ENCODE measurements at places on chromosomes 2 and 18.

DNA sequence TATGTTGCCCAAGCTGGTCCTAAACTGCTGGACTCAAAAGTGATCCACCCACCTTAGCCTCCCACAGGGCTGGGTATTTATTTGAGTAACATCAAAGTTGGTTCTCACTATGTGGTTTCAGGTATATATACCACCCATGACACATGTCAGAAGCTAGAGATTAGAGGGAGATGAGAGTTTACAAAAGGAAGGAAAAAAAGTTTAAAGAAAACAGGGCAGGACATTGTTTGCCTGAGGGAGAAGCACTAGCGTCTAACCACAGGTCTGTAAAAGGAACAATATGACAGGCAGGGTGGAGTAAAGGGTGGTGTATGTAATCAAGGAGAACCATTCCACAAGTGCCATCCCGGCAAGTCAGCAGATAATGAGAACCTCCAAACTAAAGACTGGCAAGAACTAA, 8.5 kb downstream of the CEP76 start:
- DNase-seq: peak; percentile 38

- DNase-seq: no peak
Observed at GRCh38 chr2:149175956-149176355, 137.5 kb downstream of the LYPD6B start.

DNA sequence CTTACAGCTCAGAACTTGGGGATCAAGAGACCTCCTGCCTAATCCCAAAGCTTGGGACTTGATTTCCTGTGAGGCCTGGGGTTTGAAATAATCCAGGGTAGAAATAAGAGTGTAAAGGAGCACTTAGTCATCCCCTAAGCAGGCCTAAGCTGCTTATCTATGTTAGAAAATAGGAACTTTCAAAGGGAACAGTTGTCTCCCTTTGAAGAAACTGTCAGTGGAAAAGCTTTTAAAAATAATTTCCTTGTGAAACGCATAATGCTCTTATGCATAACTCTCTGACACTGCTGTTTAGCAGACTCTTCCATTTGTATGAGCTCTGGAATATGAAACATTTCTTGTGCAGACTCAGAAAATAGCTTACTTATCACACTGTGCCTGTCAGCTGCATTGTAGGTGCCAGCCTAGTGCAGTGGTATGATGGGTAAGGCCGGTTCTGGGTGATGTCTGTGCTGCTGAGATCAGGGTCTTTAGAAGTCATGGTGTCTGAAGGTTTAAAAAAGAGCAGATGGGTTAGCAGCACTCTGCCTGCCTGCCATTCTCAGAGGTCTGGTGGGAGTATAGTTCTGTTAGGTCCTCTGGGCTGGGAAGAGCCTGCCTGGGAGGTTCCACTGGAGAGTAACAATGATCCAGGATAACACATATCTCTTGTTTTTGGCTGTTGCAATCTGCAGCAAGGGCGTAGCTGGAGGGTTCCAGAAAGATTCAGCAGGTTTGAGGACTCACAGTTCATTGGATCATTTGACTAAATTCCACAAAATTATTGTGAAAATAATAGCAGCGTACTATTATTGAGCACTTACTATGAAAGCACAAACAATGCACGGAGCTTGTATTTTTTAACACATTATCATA, 283.2 kb upstream of the MEX3C start:
- DNase-seq: no peak

- no peak for DNase-seq
Observed at GRCh38 chr2:127572841-127573240, 37.4 kb downstream of the MYO7B start.

DNA sequence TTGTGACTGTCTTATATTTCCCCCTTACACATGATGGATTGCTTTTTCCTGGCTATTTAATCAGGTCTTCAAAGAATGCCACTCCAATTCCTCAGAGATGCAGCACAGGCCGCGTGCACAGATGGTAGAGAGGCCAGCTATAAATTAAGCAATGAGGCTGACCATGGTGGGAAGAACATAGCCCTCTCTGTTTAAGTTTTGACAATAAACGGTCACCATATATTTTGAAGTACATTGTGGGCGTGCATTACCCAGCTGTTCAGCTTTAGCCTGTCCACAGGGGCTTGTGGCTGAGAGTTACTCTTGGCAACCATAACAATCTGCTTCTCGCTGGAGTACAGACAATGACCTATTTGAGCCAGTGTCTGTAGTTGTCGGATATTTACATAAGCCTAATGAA, 730.8 kb downstream of the DCC start:
- no peak for DNase-seq

GRCh38 chr2:67571785-67572718, 174.9 kb downstream of the ETAA1 start:
- peak; percentile 89 for DNase-seq

DNA sequence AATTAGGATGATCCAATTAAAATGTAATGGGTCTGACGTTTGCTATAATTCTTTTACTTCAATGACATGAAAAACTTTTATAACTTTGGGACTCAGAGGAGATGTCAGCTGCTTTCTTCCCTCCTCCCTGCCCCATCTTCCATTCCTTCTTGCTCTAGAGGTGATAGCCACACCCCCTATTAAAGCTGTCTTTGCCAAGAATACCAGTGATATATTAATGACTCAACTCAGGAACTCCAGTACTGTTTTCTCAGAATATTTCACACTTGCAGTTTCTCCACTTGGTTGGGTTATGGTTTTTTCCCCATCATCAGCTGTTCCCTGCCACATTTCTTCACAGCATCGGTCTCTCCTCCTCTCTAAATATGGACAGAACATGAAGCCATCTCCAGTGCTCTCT, 184.0 kb downstream of the KCNE4 start:
- DNase-seq: peak; percentile 51

- DNase-seq: no peak
Observed at GRCh38 chr2:138293045-138293444, 208.5 kb upstream of the SPOPL start.

- peak; percentile 80 for DNase-seq
Observed at GRCh38 chr2:10045561-10046355, 2.4 kb downstream of the KLF11 start.

GRCh38 chr2:132656266-132656975, 13.6 kb downstream of the LYPD1 start:
- DNase-seq: no peak

- DNase-seq: no peak
Observed at GRCh38 chr18:46042571-46043123, 29.4 kb downstream of the PSTPIP2 start.

DNA sequence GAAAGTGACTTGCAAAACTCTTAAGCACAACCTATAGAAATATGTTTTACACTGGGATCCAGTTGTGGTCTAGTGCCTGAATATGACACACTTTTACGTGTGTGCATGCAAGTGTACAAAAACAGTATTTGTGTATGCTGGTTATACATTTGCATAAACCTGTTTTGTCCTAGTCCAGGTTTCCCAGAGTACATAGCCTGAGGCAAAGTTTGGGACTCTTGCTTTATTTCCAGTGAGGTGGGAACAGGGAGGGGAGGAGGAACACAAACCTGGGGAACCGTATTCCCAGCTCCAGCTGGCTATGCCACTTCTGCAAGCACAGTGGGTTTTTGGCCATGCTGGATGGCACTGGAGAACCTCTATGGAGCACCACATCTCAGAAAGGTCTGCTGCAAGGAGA, 481.1 kb upstream of the HS6ST1 start:
- no peak for DNase-seq

DNA sequence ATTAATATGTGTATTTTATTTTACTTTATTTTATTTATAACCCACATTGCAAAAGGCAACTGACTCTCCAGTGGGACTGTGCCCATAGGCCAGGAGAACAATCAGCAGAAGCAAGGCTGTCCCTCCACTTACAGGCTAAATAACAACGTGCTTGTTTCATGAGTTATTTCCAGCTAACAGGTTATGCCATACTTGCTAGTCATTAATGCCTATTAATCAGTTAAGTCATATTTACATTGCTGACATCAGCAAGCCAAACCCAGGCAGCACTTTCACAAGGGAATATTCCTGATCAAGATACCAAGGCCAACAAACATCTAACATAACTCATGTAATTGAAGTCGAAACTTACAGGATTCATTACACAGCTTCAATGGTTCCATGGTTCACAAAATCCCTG, 92.1 kb downstream of the EN1 start:
- DNase-seq: no peak

DNA sequence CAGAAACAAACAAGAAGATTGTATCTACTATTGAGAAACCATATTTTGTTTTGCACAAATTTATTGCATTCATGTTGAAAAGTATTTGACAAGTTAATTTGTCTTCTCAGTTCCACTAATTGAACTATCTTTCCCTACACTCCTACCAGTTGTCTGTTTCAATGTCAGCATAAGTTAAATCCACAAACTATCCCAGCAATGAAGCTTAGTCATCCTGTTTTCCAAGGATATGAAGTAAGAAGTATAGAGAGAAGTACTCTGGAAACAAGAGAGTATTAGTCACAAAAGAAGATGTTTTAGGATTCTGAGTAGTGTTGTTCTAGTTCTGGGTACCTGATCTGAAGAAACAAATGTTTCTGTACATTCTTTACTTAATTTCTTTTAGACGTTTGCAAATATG, 261.6 kb upstream of the ZNF804A start:
- peak; percentile 35 for DNase-seq

DNA sequence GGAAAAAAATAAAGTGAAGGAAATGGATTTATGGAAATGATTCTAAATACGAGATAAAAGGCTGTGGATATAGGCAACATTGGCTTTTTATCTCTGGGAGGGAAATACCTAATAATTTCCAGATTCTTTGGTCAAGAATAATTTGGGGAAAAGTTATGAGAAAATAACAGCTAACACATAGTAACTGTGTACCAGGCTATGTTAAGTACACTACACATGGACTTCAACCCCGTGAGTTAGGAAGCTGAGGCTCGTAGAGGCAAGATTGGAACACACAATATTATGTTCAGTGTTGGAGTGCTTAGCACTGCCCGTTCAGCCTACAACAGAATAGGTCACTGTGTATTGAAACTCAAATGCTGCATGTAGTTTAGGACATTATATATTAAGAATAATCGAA, 34.3 kb upstream of the GPD2 start:
- no peak for DNase-seq

DNA sequence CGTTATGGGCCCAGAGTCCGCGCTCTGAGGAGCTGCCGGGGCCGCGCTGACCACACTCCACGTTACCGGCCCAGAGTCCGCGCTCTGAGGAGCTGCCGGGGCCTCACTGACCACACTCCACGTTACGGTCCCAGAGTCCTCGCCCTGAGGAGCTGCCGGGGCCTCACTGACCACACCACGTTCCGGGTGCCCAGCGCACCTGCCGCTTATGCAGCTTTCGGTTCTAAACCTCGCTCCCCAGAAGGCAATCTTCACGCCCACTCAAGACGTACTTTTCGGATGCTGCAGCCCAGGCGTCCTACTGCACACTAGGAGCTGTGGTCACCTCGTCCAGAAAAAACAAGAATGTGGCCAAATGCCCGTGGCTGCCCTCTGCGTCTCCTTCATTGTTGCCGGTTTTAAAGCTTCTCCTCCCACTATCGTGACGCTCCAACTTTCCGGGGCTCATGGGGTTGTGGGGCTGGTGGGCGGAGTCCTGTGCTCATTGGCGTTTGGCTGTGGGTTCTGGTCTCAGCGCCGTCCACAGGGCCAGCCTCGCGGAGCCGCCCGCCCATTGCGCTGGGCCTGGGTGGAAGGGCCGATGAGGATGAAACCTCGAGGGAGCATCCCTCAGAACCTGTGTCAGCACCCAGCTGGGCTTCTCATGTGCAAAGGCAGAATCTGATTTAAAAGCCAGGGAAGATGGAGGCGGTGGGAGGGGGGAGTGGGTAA, 11.9 kb downstream of the KCNG2 start:
- DNase-seq: no peak

DNA sequence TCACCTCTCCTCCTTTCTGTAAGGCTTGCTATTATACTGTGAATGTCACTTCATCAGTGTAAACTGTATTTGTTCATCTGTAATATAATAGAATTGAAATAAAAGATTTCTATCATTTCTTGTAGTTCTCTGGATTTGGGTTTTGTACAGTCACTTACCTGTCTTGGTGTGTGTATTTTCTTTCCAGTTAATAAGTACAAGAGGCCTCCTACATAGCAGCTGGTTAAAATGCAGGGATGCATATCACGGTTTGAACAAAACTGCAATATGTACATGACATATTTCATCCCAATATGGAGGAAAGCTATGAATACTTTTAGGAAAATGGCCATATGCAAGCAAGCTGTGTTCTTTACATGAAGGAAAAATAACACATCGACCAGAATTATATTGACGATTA, 5.4 kb upstream of the STAT1 start:
- no peak for DNase-seq

DNA sequence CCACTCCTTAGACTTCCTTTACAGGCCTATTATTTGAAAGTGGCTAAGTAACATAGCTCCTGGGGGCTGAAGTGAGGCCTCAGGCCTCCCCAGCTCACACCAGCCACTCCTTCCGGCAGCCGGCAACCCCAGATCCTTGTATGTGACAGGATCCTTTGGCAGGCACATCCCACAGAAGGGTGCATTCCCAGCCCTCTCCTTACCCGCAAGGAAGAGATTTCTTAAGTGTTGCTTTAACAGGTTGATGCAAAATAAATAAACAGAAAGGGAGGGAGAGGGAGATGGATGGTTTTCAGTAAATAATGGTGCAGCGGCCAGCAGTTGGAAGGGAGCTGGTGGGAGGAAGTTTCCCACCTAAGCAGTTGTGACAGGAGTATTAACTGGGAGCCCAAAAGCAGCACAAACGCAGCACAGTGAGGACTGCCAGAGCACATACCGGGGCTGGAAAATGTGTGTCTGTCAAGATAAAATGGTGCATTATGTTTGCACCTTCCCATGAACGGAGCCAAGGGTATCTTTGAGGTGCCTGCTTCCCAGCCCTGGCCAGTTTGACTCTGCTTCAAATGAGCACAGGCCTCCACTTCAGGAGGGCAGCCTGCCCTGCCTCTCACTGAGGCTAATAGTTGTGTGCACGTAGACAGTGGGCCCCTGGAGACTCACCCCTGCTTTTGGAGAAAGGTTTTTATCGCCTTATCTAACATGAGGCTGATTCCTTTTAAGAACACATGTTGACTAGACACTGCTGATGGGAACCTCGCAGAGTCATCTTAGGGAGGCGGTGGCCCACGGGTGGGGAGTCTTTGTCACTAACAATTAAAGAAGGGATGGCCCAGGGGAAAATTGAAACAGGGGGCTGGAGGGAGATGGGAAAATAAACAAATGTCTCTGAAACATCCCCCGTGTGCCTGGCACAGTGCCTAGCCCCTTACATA, 32.8 kb downstream of the NRP2 start:
- DNase-seq: no peak

GRCh38 chr2:67877301-67877700, 185.5 kb downstream of the C1D start:
- no peak for DNase-seq

GRCh38 chr2:69309351-69310110, 77.5 kb downstream of the GFPT1 start:
- no peak for DNase-seq
